ENCODE measurements at places on chromosomes 12 and 14. TPM values are rescaled to one million over a fixed set of nuclear protein-coding genes. Genes with fewer than 3 reads are reported as not detected.

- DNase-seq: no peak
Measured at GRCh38 chr14:74538411-74539391, 45.1 kb downstream of the ISCA2 start.

DNA sequence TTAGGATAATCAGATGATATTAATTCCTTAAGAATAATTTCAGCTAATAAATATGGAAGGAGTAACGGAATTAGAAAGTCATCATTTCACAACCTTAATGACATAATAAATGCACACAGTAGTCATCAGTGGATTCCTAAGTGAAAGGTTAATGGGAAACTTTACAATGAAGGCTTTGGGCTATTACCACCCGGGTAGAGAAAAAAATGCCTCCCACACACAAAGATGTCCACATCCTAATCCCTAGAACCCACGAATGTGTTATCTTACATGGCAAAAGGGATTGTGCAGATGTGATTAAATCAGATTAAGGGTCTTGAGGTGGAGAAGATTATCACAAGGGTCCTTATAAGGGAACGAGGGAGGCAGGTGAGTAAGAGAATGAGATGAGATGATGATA, 5.6 kb downstream of the TMED10 start:
- no peak for DNase-seq

DNA sequence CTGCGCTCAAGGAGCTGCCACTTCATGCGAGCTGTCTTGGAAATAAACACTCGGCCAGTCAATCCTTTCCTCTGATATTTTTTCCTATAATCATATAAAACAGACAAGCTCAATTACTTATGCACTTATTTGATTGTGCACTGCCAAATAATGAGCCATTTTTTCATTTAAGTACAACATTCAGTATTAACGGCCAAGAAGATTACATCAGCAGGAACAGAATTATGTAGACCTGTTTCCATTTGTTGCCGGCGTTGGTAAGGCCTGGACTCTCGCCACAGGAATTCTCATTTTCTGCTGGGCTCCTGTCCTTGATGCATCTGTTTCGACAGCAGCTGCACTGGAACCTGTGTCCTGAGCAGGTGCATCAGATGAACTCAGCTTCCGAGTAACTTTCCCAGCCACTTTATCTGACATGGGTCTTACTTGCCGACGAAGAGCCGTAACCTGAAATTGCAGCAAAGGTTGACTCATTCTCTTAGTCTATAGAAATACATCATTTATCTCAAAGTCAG, 110.2 kb downstream of the KIF21A start:
- no peak for DNase-seq

DNA sequence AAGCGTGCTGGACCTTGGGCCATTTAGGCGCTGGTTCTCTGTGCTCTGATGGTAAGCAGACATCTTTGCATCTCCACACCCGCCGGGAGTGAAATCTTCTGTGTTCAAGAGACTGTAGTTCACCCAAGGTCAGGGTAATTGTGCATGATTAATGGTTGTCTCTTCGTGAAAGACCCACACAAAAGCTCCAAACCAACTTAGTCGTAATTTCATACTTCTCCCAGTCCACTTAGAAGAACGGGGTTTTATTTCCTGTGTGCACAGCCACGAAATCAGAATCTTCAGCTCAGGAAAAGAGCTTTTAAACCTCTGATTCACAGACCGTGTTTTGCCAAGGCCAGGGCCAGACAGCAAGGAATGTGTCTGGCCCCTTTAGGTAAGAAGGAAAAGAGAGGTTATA, 640.9 kb downstream of the MED13L start:
- no peak for DNase-seq

DNA sequence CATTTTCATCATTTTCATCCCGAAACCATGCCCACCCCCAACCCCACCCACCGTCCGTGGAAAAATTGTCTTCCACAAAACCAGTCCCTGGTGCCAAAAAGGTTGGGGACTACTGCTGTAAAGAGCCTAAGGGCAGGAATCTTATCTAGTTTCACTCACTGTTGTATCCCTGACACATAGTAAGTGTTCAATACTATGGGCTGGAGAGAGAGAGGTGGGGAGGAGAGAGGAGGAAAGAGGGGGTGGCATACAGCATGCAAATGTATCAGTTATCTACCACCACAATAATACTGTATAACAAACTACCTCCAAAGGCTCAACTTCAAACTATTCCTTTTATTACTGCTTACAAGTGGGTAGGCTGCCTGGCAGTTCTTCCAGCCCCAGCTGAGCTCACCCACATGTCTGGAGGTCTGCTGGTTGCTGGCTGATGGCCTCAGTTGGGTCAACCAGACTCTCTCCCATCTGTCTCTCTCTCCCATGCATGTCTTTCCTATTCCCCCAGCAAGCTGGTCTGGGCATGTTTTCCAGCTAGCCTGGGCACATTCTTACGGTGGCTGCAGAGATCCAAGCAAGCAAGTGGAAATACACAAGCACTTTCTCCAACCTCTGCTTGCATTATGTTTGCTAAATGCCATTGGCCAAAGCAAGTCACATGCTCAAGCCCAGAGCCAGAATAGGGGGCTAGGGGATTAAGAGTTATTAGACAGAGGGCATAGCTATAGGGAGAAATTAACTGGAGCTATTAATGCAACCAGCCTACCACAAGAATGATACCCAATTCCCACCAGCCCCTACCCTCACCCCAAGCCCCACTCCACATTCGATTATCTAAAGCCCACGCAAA, 31.6 kb upstream of the FICD start:
- DNase-seq: no peak

GRCh38 chr12:113087193-113087592, 30.7 kb downstream of the DTX1 start:
- no peak for DNase-seq

DNA sequence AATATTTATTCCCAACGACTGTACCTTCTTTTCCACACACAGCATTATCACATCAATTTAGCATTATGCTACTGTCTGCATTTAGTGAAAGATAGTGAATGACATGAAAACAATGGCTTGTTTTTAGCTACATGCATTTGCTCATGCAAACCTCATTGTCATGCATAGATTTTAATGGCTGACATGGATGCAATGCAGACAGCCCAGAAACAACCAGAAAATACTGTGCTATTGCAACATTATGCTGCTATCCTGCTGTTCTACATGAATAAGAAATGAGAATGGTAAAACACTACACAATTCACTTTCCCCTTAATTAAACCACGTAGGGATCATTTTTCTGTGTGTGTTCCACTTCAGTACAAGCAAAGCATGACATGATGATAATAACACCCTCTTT, 90.8 kb downstream of the LIN7A start:
- DNase-seq: no peak

- no peak for DNase-seq
Measured at GRCh38 chr12:56947633-56948456, 9.6 kb downstream of the RDH16 start.

IFNG-AS1 gene
- not detected for total RNA-seq

DNA sequence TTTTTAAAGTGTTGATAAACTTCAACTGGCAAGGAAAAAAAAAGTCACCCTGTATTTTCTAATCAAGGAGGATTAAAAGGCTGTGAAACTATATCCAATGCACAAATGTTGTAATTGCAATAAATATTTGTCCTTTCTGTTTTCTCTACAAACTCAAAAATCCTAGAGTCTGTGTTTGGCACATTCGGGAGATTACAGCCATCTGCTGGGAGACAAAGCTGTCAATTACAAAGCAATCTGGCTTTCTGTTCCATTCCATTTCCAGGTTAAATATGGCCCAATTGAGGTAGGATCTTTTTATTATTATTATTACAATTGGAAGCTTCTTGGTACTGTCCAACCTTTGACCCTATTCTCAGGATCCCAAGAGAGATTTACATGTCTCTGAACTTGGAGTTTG, 295.9 kb downstream of the DIO2 start:
- no peak for DNase-seq

DNA sequence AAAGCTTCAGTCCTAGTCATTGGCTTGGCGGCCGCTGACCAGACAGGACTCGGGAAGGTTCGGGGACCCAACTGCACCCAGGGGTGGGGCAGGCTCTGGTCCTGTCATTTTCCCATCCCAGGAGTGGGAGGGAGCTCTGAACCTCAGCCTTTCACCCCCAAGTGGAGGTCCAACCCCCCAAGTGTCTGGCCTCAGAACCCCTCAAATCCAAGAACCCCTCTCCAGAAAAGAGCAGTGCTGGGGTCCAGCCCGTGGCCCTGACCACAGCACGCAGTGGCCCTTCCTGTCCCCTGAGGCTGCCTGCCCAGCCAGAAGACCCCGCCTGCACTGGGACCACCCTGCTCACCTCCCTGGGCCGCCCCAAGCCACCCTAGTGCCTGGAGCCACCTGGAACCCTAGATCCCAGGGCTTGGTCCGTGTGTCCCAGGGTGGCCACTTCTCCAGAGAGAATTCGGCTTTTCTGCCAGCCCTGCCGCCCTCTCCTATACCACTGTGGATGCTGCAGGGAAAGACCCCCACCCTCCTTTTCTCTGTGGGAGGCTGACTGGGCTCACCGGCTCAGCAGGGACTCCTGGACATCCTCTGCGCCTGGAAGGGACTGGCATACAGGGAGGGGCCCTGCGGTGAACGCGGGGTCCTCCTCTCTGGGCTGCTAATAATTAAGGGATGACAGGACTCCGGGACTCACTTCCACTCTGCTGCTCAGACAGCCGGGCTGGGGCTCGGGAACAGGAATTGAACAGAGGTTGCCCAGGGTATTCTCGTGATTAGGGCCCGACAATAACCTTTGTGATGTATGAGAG, 326.9 kb upstream of the SFSWAP start:
- DNase-seq: no peak

- no peak for DNase-seq
Measured at GRCh38 chr12:12088761-12089160, 18.0 kb downstream of the BCL2L14 start.

CYP27B1 gene
- total RNA-seq: 2.6 TPM

DTX3 gene
- total RNA-seq: 12.3 TPM

DNA sequence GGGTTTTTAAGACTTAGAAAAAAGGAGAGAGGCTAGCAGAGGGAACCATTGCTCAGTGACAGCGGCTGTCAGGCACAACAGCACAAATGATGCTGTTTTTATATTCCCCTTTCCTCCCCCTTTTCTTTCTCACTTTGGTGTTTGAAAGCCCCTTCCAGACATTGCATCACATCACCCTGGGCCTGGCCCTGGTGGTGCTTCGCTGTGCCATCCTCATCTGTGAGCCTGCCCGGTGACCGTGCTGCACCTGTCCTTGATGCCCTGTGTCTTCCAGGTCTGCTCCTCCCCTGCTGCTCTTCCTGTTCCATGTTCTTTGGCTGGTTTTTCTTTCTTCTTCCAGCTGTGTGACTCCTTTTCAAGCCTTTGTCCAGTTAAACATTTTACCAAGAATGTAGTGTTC, 24.8 kb downstream of the KLC1 start:
- no peak for DNase-seq

DNA sequence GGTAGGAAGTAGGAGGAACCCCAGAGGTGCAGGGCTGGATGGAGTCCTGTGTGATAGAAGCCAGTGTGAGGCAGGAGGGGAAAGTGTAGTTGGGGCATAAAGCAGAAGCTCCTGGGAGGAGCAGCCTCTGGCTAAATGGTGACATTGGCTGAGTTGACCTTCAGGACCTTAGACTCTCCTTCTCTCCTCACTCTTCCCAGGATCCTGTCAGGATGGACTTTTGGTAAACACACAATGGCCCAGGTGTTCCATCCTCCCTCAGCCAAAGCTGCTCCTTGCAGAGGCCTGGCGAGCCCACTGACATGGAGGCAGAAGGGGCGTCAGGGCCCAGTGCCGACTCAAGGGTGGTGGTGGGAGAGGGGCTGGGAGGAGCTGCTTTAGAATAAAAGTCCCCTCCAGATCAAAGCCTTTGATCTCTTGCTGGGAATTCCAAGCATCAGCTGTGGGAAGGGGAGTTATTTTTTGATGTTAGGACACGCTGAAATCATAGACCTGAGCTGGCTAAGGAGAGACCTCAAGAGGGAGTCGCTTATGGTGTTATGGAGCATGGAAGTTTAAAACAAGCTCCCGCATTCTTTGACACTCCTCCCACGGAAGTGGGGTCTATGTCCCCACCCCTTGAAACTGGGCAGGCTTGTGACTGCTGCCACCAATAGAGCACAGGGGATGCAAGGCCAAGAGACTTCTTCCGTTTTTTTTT, 44.1 kb downstream of the SMIM41 start:
- DNase-seq: no peak

DNA sequence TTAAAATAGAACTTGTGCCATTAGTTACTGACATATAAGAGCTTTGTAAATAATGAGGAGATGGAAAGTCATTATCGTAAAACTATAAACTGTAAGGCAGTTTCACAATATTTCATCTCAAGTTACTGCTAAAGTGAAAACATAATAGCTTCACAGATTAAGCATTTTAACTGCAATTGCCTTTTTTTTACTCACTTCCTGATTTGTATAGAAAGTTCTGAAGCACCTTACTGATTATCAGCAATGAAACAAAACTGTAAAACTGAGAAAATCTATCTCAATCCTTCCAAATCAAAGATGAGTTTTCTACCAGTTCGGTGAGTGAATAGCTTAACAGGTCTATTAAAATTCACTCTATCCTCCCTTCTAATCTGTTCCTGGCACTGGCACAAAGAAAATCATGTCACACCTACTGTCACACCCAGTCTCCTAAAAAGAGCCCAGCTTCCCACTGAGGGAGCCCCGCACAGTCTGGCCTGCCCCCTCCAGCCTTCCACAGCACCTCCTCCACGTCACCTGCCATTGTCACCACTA, 161.4 kb upstream of the ABCD2 start:
- no peak for DNase-seq

DNA sequence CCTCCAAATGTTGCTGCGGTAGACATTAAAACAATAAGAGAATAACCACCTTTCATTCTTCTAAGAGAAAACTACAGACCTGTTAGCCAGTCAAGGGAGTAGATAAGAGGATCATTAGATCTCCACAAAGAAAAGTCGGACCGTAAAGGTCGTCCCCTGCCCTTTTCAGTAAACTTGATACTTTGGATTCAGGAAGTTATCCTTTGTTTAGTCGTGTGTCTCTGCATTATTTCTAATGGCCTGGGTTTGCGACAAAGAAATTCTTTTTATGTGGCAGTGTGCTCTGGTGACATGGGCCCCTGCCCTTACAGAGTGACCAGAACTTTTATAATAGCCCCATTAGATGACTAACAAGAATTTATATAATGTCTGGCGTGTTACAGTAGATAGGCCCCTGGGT, 44.6 kb upstream of the EVL start:
- DNase-seq: no peak

GRCh38 chr12:6863586-6864321, 3.6 kb upstream of the TPI1 start:
- DNase-seq: no peak
